ENCODE measurements at places on chromosomes 3 and 15.

DNA sequence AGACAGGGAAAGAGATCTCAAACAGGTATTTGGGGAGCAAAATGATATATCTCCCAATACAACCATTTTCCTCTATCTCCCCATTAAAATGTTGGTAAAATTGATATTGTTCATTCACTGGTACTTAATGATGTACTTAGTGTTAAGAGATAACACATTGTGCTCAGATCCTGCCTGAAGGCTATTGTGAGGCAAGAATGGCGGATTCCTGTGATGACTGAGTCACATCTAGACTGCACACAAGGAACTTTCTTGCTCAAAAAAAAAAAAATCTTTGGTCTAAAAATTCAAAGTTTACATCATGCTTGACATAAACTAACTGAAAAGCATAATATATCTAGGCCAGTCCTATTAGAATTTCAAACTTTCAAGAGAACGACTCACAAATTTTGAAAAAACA, 171.1 kb upstream of the TTC14 start:
- DNase-seq: no peak

GRCh38 chr15:36612063-36612788, 32.8 kb downstream of the CDIN1 start:
- no peak for DNase-seq

- no peak for DNase-seq
These were observed 706.9 kb downstream of the TBL1XR1 start for GRCh38 chr3:176490357-176490756.

DNA sequence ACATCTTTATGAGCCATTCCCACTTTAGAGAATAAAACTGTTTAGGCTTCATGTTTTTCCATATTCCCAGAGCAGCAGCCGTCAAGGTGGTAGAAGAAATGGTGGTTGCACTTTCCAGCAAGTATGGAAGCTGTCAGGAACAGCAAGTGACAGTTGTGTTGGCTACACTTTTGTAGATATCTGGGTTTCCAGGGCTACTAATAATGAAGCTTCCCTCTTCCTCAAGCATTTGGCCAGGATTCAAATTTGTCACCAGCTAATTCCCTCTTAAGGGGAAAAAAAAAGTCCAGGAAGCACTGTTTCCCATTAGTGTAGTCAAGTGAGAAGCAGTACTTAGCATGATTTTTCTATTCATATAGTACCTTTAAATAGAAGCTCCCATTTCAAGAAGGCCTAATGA, 252.8 kb downstream of the IGSF11 start:
- DNase-seq: no peak

GRCh38 chr15:51837792-51838251, 8.4 kb downstream of the TMOD3 start:
- DNase-seq: no peak

All from NCI-H2171 (cell line).